ENCODE measurements at places on chromosomes 12 and 14. TPM values are rescaled to one million over a fixed set of nuclear protein-coding genes. Genes with fewer than 3 reads are reported as not detected.

The P2RX4 gene
- total RNA-seq, result 57.2 TPM

- H3K4me3 ChIP-seq, result no peak overlapping the region
- no peaks in the 10 kb centered on the region for H3K4me1 ChIP-seq
- H3K27me3 ChIP-seq, result no peaks in the 10 kb centered on the region
- H3K27ac ChIP-seq, result no peak overlapping the region
- no peak for DNase-seq
These were observed 3.9 kb downstream of the ANO4 start for GRCh38 chr12:100798286-100799160.

- no peak for DNase-seq
- no peak overlapping the region for H3K4me3 ChIP-seq
- no peak overlapping the region for H3K27ac ChIP-seq
- H3K4me1 ChIP-seq, result no peaks in the 10 kb centered on the region
These were observed 48.1 kb upstream of the OTX2 start for GRCh38 chr14:56858422-56858821.

GRCh38 chr14:37150414-37150813 is 22.0 kb downstream of the SLC25A21 start:
- H3K27ac ChIP-seq, result no peak overlapping the region
- DNase-seq, result no peak
- H3K27me3 ChIP-seq, result no peaks in the 10 kb centered on the region
- no peaks in the 10 kb centered on the region for H3K36me3 ChIP-seq
- no peak overlapping the region for H3K4me3 ChIP-seq

The CLEC6A gene
- total RNA-seq, result not detected

DNA sequence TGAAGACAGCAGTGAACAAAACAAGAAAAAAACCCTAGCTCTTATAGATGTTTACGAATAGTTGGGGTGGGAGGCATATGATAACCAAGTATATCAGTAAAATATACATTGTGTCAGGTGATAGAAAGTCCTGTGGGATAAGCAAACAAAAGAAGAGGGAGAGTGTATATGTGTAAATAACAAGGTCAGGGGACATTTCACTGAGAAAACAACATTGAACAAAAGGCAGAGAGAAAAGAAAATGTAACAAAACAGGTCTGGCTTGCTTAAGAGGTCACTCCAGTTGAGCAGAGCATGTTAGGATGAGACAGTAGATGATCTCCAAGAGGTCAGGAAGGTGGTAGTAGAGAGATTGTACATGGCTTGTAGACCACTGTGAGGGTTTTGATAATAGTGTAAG is 304.1 kb downstream of the ACSS3 start:
- no peaks in the 10 kb centered on the region for H3K27me3 ChIP-seq
- H3K27ac ChIP-seq, result no peak overlapping the region
- no peaks in the 10 kb centered on the region for H3K36me3 ChIP-seq
- H3K4me1 ChIP-seq, result no peaks in the 10 kb centered on the region

DNA sequence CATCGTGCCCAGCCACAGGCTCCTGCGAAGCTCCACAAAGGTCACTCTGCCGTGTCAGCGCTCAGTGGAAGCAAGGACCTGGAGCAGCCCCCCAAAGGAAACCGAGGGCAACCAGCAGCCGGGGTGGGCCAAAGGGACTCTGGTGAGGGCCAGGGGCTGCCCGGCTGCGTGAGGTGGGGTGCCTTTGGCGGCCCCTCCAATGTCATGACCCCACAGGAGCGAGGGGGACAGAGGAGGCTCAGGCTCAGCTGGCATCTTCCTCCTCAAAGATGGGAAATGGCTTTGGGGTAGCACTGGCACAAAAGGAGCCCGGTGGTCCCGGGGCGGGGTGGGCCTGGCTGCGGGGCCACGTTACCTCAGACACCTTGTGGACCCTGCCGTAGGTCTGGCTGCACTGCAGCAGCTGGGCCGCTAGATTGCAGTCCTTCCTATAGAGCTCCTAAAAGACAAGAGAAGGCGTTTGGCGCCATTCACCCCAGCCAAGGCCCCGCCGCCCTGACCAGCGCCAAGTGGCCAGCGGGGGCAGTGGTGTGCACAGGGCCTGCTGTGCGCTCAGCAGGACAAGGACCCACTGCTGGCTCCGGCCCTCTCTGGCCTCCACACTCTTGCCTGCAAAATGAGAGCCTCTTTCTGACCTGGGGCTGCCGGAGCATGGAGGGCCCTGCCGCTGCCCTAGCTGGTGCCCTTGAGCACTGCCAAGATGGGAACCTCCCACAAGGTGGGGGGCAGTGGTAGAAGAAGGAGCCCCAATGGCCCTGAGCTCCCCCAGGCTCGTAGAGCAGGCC is 46.9 kb downstream of the BEGAIN start:
- DNase-seq, result no peak
- peaks cover 4% of the 10 kb centered on the region for H3K4me1 ChIP-seq
- H3K4me3 ChIP-seq, result no peak overlapping the region
- H3K27ac ChIP-seq, result peak overlapping the region; percentile 92
- no peaks in the 10 kb centered on the region for H3K27me3 ChIP-seq

- no peak for DNase-seq
- H3K4me3 ChIP-seq, result no peak overlapping the region
- H3K36me3 ChIP-seq, result no peaks in the 10 kb centered on the region
- H3K27ac ChIP-seq, result no peak overlapping the region
- no peaks in the 10 kb centered on the region for H3K27me3 ChIP-seq
These were observed 120.0 kb downstream of the BTG1 start for GRCh38 chr12:92025462-92026207.

The ERP27 gene
- total RNA-seq, result not detected

DNA sequence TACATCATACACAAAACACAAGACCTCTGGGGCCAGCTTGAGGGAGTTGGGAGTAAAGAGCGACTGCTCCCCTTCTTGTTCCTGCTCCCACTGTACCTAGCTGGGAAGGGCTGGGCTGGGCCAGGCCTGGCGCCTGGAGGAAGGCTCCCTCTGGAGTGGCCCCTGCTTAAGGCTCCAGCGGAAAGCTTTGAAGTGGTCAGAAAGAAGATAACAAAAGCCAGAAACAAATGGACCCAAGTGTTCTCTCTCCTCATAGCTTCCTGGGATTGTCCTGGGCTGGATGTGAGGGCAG is 25.3 kb downstream of the PRPF40B start:
- no peaks in the 10 kb centered on the region for H3K27me3 ChIP-seq
- peaks cover 95% of the 10 kb centered on the region for H3K36me3 ChIP-seq
- no peak for DNase-seq
- H3K4me3 ChIP-seq, result no peak overlapping the region
- H3K27ac ChIP-seq, result peak overlapping the region; percentile 76

The PLBD1 gene
- total RNA-seq, result 12.0 TPM

- peak overlapping the region; percentile 55 for H3K4me3 ChIP-seq
- H3K27ac ChIP-seq, result no peak overlapping the region
- H3K4me1 ChIP-seq, result no peaks in the 10 kb centered on the region
- no peaks in the 10 kb centered on the region for H3K27me3 ChIP-seq
- no peak for DNase-seq
These were observed 9.3 kb downstream of the PAPLN start for GRCh38 chr14:73246387-73247150.

The COL2A1 gene
- total RNA-seq, result not detected

DNA sequence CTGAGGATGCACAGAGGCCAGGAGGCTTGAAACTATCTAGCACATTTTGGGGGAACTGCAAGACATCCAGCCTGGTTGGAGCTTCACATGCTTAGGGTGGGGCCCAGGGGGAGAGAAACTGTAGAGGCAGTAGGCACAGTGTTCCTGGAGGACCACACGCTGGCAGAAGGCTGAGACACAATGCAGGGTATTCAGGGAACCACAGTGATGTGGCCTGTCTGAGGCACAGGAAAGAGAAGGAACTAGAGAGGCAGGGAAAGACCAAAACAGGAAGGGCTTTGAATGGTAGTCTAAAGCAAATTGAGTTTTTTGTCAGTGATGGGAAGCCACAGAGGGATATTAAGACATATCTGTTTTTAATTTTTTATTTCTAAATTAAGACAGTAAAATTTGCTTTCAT is 100.2 kb upstream of the PRICKLE1 start:
- no peak overlapping the region for H3K27ac ChIP-seq
- H3K27me3 ChIP-seq, result no peaks in the 10 kb centered on the region
- H3K4me3 ChIP-seq, result no peak overlapping the region
- DNase-seq, result no peak
- H3K36me3 ChIP-seq, result no peaks in the 10 kb centered on the region
- no peaks in the 10 kb centered on the region for H3K4me1 ChIP-seq

GRCh38 chr12:30010071-30011052 is 226.6 kb upstream of the TMTC1 start:
- no peak overlapping the region for H3K27ac ChIP-seq
- no peak for DNase-seq
- H3K4me1 ChIP-seq, result no peaks in the 10 kb centered on the region
- no peaks in the 10 kb centered on the region for H3K36me3 ChIP-seq
- H3K27me3 ChIP-seq, result no peaks in the 10 kb centered on the region

- H3K36me3 ChIP-seq, result no peaks in the 10 kb centered on the region
- peaks cover 5% of the 10 kb centered on the region for H3K4me1 ChIP-seq
- no peaks in the 10 kb centered on the region for H3K27me3 ChIP-seq
- no peak overlapping the region for H3K4me3 ChIP-seq
- no peak for DNase-seq
These were observed 55.2 kb downstream of the MAP1LC3B2 start for GRCh38 chr12:116614194-116614915.

DNA sequence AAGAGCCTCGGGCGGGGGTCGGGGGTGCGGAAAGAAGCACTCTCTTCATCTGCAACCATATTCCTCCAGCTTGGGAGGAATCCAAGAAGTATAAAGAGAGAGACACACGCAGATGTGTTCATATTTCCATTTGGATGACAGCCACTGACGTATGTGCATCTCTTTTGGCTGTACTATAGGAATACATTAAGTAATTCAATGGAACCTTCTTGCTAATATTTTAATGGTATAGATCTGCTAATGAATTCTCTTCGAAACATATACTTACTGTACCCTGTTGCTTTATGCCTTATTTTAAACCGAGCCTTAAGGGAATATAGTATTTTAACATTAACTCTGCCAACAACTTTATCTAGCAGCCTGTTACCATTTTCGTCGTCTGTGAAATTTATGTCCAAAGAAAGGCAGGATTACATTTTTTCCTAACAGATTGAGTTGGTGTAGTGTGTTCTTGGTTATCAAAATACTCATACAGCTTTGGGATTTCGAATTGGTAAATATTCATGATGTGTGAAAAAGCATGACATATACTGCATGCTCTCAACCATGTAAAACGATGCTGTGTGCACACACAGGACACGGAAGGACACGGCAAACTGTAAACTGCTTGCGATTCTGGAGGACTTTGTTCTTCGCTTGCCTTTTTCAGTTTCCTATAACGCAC is 84.5 kb downstream of the CCDC88C start:
- H3K27me3 ChIP-seq, result no peaks in the 10 kb centered on the region
- peaks cover 15% of the 10 kb centered on the region for H3K4me1 ChIP-seq
- H3K27ac ChIP-seq, result no peak overlapping the region
- DNase-seq, result no peak
- H3K36me3 ChIP-seq, result no peaks in the 10 kb centered on the region

The METAP2 gene
- total RNA-seq, result 111 TPM

The TAS2R20 gene
- total RNA-seq, result 8.4 TPM

GRCh38 chr12:57734591-57734990 is 4.0 kb downstream of the AGAP2 start:
- DNase-seq, result no peak
- H3K36me3 ChIP-seq, result no peaks in the 10 kb centered on the region
- no peak overlapping the region for H3K4me3 ChIP-seq
- no peak overlapping the region for H3K27ac ChIP-seq
- H3K4me1 ChIP-seq, result no peaks in the 10 kb centered on the region

GRCh38 chr12:49941556-49942511 is 8.7 kb upstream of the AQP2 start:
- H3K4me1 ChIP-seq, result no peaks in the 10 kb centered on the region
- H3K36me3 ChIP-seq, result no peaks in the 10 kb centered on the region
- no peak overlapping the region for H3K27ac ChIP-seq
- H3K27me3 ChIP-seq, result no peaks in the 10 kb centered on the region
- no peak overlapping the region for H3K4me3 ChIP-seq

GRCh38 chr12:15505616-15506015 is 183.3 kb downstream of the PTPRO start:
- no peaks in the 10 kb centered on the region for H3K27me3 ChIP-seq
- no peak overlapping the region for H3K4me3 ChIP-seq
- H3K4me1 ChIP-seq, result no peaks in the 10 kb centered on the region
- DNase-seq, result no peak
- H3K36me3 ChIP-seq, result no peaks in the 10 kb centered on the region
- no peak overlapping the region for H3K27ac ChIP-seq

DNA sequence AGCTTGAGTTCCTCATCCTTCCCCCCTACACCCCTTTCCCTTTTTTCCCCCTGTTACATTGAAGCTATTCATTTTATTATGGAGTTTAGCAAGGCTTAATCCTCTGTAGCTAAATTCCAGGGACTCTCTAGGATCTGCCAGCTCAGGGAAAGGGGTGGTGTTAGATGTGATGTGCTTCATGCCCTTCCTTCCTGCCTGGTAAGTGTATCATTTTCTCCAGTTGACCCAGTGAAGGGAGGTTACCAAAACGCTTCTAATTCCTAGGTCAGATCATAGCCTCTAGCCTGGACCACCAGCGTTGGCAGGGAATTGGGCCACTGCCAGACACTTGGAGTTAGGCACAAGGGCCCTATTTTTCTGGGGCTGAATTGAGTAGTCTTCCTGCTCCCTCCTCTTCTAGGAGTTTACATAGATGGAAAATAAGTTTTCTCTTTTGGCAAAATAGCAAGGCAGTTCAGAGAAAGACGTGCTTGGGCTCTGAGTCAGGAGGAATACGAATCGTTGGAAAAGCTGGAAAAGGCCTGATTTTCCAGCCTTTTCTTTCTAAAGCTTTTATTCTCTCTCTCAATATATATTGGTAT is 88.3 kb downstream of the NPAS3 start:
- no peak for DNase-seq
- H3K27ac ChIP-seq, result peak overlapping the region; percentile 8

The DNAH10 gene
- 3.1 TPM for total RNA-seq

The RNASE1 gene
- total RNA-seq, result 245 TPM

GRCh38 chr14:61653507-61653906 is 41.8 kb upstream of the HIF1A start:
- no peak overlapping the region for H3K27ac ChIP-seq
- no peak overlapping the region for H3K4me3 ChIP-seq
- no peaks in the 10 kb centered on the region for H3K36me3 ChIP-seq
- no peak for DNase-seq
- no peaks in the 10 kb centered on the region for H3K4me1 ChIP-seq

DNA sequence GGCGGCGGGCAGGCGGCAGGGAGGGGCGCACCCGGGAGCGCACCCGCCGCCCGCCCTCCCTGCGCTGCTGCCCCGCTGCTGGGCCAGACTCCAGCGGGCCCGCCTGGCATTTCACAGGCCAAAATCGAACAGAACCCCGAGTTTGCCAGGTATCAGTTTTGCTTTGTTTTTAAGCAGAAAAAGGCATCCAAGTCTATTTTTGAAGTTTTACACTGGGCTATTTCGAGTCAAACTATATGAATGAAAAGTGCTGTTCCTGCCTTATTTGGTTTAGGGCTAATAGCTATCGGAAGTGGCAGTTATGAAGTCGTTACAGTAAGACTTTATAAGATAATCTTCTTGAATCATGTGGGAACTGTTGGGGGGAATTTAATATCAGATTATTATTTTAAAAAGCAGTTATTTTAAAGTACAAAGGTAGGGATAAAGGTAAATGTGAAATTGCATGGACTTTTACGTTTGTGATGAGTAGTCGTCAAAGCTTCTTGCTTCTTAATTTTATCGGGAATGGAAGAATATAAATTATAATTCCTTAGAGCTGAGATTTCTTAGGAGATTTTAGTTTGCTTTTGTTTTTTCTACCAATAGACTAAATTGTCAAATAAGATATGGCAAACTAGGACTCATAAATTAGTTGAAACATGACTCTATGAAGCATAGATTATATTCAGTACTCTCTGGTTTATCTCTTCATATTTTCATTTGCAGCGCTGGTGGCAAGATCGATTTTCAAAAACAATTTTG is 1.1 kb downstream of the MSRB3 start:
- H3K27ac ChIP-seq, result peak overlapping the region; percentile 94
- H3K4me3 ChIP-seq, result peak overlapping the region; percentile 92
- no peaks in the 10 kb centered on the region for H3K27me3 ChIP-seq
- DNase-seq, result no peak
- no peaks in the 10 kb centered on the region for H3K36me3 ChIP-seq
- H3K4me1 ChIP-seq, result no peaks in the 10 kb centered on the region
